Activated CD8-positive, alpha-beta T cell treated with anti-CD3 and anti-CD28 coated beads for 36 hours (primary cell): ENCODE measurements at places on chromosomes 5 and 9. TPM values are rescaled to one million over a fixed set of nuclear protein-coding genes. Genes with fewer than 3 reads are reported as not detected.
A peak's percentile ranks its signal among the peaks of the same experiment; 100 is the strongest.

PCDHA9 gene
- total RNA-seq: not detected

SPEF2 gene
- total RNA-seq: 8.4 TPM

GDNF gene
- total RNA-seq: not detected

DNAJC21 gene
- total RNA-seq: 48.3 TPM

RFX3 gene
- total RNA-seq: 12.3 TPM

GARIN3 gene
- 1.1 TPM for total RNA-seq

FOXD4L6 gene
- 0.16 TPM for total RNA-seq

PIP5K1B gene
- total RNA-seq: 0.98 TPM

ENHO gene
- total RNA-seq: not detected

PPP1R2B gene
- not detected for total RNA-seq

GRCh38 chr9:127684576-127684975, 22.2 kb upstream of the CFAP157 start:
- DNase-seq: no peak

DNA sequence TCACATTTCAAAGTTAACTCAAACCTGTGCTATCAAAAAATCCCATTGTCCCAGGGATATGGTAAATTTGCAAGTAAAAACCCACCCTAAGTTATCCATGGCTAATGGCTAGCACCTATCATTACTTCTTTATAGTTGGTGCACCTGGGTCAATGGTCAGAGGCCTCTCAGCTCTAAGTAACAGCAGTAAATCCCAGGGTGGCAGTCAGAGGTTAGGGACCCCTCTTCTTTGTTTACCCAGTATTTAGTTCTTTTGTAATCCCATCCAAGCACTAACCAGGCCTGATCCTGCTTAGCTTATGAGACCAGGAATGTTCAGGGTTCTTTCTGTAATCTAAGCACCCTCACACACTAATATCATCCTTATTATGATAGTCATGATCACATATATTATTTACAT, 52.1 kb upstream of the WWC1 start:
- DNase-seq: no peak

DNA sequence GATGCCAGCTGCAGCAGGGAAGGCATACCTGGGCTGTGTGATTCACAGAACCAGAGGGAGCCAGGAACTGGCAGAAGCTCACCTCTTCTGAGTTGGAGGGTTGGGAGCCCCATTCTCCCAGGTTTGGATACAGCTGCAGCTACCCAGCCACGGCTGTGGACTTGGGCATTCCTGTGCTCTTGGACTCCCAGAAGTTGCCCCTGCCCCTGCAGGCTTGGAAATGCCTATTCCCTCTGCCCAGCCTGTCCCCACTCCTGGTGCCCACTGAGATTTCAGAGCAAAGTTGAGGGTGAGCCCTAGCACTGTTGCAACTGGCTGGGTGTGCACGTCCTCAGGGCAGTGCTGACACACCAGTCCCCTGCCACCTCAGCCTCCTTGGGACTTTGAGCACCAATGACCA, 489.7 kb downstream of the SLCO4C1 start:
- DNase-seq: no peak

DNA sequence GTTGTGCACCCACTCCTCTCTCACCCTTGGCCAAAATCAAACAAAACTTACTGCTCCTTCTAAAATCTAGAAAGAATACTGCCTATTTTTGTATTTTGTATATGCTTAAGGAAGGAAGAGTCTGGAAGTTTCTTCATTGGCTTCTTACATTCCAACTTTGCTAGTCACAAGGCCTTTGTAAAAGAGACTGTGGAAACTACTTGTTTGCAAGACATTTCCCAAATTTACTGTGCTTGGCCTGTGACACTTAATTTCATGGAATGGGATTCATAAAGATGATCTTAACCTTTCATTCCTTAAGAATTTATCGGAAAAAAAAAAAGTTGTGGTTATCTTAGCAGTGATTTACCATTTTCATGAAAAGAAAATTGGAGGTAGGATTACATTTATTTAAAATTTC, 208.9 kb downstream of the VPS13A start:
- no peak for DNase-seq

GRCh38 chr5:91318724-91319123, 64.4 kb downstream of the ARRDC3 start:
- DNase-seq: peak; percentile 61

DNA sequence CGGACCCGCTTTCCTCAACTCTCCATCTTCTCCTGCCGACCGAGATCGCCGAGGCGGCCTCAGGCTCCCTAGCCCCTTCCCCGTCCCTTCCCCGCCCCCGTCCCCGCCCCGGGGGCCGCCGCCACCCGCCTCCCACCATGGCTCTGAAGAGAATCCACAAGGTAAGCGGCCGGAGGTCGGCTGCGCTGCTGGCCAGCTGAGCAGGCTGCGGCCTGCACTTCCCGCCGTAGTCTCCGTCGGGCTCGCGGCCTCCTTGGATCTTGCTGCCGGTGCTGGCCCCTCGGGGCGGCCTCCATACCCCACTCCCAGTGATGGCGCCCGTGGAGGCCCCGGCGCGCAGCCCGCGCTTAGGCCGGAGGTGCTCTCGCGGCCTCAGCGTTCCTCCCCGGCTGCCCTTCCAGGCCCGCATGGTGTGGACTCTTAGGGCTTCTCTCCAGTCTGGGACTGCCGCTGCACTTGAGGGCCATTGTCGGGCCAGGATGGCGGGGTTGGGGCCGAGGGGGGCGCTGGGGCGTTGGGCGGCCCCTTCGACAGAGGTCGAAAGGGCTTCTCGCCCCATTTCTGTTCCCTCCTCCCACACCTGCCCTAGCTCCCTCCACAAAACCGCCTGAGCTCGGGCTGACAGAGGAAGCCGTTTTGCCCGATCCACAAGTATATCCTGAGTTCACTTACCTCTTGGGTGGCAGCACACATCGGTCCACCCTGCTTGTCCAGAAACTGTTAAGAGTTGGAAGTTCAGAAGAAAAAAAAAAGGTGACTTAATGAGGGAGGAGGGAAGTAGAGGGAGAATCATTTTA, 714 bp downstream of the UBE2D2 start:
- peak; percentile 63 for DNase-seq

- peak; percentile 65 for DNase-seq
Measured at GRCh38 chr9:114371973-114372917, 15.5 kb downstream of the AKNA start.

DNA sequence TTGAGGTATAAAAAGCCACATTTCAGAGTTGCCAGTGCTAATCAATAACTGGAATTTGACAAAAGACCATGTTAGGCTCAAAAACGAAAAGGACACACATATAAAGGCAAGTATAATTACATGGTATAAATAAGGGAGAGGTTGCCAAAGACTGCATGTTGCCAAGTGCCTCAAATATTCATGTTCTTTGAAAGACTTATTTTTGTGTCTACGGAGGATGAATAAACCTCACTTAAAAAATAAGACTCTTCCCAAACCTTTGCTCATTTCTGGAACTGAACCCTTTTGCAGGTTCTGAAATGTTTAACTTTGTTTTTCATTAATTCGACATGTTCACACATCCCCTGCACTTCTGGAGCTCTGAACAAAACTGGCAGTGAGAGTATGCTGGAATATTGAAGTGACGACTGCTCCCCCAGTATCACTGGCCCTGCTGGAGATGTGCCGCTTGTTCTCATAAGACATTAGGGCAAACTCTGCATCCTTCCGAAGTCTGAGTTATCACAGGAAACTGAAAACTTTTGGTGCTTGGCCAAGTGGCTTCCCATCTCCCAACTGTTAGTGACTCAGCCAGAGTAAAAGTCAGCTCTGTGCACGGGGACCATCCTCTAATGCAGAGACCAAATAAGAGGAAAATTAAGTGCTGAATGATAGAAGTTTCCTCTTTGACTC, 336.8 kb downstream of the GLIS3 start:
- DNase-seq: no peak

DNA sequence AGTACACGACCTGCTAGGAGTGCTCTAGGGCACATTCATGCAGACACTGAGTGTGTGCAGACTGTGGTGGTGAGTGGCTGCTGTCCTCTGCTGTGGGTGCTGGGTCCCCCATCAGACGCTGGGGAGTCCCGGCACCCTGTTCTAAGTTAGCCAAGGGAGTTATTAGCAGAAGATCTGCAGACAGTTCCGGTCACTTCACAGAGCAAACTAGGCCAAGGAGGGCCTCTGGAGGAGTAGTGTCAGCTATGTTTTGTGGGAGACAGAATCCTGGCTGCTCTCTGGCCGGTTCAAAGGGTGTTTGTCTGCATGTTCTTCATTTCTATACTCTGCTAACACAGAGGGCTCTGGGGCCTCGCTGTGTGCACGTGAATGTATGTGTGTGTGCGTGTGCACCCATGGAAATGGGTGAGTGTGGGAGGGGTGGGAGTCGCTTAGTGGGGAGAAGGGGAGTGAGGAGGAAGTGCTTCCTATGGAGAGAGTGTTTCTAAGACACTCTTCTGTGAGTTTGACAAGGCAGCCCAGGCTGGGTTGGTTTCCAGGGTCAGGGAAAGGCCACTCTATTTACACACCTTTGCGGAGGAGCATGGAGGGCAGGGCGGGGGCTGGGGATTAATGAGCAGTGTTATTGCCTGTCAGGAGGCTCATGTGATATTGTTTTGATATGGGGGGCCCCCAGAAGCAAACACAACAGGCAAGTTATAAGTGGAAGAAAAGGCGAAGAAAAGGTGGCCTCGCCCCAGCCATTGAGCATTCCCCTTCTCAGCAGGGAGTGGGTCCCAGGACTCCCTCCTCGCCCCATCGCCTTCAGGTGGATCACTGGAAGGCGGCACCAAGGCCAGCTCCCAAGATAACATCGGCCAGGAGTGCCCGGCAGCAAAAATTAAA, 68.9 kb downstream of the MACROH2A1 start:
- no peak for DNase-seq

- no peak for DNase-seq
Measured at GRCh38 chr5:159463590-159464321, 133.5 kb upstream of the IL12B start.

- DNase-seq: no peak
Measured at GRCh38 chr5:110832683-110833082, 93.9 kb downstream of the SLC25A46 start.

- DNase-seq: no peak
Measured at GRCh38 chr9:108158236-108158995, 668.8 kb upstream of the KLF4 start.

DNA sequence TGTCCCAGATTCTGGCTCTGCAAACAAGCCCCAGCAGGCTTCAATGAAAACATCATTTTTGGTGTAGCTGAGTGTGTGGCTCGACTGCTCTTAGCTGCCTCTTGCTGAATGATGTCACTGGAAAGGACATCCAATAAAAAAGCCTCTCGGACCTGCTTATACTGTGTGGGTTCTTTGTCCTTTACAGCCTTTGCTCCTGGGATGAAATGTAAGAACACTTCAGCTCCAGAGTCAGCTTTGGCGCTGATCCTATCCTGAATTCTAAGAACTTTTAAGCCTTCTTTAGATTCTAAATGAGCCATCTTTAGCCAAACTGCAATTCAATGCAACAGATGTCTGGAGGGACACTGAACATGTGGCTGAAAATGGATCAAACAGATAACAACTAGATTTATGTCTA, 404.6 kb upstream of the C9orf72 start:
- no peak for DNase-seq

DNA sequence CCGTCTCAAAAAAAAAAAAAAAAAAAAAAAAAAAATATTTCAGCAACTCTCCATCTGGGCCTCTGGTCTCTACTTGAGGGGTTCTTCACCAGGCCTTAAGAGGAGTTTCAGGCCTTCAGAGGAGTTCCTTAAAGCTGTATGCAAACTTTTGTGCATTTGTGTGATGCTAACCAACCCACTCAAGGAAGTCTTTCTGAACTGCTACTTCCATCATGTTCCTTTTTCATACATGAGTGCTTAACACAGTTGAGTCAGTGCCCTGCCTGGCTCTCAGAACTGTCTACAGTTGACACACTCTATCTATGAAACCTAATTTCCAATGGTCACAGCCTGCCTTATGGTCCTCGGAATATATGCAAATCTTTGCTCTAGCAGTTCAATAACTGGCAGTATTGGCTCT, 146.5 kb downstream of the MEF2C start:
- no peak for DNase-seq

DNA sequence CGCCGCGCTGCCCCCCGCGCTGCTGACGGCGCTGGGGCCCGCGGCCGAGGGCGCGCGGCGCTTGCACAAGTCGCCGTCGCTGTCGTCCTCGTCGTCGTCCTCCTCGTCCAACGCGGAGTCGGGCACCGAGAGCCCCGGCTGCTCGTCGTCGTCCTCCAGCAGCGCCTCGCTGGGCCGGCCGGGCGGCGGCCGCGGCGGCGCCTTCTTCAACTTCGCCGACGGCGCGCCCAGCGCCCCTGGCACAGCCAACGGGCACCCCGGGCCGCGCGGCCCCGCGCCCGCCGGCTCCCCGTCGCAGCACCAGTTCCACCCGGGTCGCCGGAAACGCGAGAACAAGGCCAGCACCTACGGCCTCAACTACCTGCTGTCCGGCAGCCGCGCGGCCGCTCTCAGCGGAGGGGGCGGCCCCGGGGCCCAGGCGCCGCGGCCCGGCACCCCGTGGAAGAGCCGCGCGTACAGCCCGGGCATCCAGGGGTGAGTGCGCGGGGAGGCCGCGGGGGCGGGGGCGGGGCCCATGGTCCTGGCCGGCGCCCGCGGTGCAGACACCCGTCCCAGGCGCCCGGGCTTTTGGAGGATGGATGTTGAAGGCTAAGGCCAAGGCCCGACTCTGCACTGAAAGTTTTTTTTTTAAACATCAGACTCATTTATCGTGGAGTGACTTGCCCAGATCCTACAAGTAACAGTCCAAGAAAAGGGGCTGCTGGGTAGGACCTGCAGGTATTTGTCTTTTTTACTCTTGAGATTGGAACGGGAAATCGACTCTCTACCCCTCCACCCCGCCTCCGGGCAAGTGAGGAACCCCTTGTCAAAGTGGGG, 1.2 kb downstream of the TENT4A start:
- peak; percentile 35 for DNase-seq

- DNase-seq: no peak
Measured at GRCh38 chr9:7871977-7872730, 72.6 kb upstream of the DMAC1 start.

DNA sequence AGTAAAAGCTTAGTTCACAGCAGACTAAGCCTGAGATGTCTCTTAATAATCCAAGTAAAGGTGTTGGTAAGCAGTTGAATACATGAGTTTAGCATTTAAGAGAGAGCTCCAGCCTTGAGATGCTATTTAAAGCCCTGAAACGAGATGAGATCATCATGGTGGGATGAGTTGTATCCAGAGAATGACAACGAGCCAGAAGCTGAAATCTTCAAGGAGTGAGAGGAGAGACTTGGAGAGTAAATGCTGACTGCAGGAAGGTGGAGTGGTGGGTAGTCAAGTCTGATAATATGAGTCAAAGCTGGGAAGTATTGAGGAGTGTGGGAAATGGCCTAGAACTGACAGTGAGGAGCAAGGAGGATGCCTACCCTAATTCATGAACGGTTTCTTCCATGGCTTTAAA, 53.7 kb downstream of the PLAC8L1 start:
- DNase-seq: no peak
